Cardiac septum (tissue), 1 donor: ENCODE measurements at places on chromosomes 16 and 17. TPM values are rescaled to one million over a fixed set of nuclear protein-coding genes. Genes with fewer than 3 reads are reported as not detected.

DNA sequence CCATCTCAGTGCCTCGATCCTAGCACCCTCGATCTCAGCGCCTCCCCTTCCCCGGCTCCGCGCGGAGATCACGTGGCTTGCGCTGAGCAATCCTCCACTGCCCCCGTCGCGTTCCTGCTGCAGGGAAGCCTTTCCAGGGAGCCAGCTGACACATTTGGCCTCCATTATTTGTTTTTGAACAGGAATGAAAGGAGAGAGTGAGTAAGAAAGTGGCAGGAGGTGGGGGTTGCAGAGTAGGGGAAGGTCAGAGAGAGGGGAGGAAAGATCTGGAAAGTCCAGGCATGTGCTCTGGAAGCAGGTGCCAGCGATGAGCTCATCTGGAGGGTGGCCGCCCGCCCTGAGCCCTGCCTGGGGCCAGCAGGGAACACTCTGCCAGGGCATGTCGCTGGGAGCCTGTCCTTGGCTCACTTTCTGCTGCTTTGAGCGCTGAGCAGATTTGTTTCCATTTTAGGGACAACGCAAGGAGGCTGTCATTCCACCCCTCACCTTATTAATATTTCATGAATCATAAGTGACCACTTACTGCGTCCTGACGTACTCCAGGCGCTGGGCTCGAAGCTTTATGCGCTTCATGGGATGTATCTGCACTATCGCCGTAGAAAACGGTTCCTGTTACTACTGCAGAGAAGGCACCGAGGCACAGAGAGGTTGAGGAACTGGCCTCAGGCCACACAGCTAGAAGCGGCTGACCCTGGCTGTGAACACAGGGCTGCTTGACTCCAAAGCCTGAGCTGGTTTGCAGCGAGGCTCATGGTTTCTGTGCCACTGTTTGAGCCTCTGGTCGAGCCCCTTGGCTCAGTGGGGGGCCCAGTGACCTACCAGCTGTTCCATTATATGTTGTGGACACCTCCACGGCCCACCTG is 283.1 kb downstream of the SEC14L1 start:
- peak; percentile 90 for DNase-seq

DNA sequence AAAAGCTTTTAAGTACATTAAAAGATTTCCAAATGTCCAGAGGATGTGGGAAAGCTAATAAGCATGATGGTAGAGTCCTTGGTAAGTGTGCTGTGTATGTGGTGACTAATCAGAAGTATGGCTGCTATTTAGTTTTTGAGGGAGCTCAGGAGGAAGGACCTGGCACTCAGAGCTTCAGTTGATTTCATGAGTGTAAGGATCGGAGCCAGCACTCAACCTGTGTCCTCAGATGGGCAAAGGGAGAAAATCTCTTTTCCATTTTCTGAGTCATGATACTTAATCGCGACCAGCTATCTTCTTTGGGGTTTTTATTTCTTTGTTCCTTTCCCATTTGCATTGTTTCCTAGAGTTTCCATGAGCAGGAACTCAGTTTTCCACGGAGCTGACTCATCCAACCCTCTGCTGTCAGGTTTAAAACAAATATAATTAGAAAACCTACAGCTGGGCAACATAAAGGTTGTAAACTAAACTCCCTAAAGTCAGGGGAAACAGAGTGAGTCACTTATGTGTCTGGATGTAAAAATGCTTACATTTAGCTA is 125.4 kb downstream of the MAP2K6 start:
- DNase-seq: no peak

DNA sequence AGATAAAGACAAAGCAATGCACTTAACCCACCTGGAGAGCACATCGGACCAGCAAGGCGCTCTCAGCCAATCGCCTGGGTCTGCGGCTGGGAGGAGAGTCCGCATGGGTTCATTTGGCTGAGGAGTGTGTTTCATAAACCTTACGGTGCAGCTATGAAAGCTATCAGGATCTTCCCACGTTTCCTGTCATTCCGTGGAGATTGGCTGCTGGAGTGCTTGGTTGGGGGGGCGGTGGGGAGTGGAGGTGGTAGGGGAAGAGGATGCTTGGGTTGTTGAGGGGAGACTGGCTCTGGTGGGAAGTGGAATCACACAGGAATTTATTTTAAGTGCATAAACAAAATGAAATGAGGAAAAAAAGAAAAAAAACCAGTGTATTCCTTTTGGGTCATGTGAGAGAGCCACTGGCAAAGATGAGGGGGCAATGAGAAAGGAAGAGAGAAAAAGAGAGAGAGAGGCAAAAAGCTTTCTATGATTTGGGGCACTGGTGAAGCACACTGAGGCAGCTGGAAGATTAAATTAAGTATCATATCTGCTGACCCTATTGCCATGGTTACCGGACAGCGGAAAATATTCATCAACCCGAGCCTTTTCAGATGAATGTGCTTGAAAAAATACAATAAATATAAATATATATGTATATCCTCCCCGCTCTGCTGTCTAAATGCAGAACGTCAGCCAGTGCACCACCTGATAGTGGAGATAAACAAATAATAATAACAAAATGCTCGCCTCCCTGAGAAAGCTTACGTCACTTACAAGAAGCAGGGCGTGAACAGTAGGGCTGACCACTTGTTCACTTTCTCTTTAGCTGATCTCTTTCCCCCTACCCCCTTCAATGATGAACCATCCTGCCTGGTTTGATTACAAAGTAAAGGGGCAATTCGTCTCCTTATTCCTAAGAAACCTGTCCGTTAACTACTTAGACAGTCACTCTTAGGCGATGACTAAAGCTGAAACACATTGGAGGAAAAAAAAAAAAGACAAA is 457.0 kb upstream of the ZFHX3 start:
- DNase-seq: no peak

DNA sequence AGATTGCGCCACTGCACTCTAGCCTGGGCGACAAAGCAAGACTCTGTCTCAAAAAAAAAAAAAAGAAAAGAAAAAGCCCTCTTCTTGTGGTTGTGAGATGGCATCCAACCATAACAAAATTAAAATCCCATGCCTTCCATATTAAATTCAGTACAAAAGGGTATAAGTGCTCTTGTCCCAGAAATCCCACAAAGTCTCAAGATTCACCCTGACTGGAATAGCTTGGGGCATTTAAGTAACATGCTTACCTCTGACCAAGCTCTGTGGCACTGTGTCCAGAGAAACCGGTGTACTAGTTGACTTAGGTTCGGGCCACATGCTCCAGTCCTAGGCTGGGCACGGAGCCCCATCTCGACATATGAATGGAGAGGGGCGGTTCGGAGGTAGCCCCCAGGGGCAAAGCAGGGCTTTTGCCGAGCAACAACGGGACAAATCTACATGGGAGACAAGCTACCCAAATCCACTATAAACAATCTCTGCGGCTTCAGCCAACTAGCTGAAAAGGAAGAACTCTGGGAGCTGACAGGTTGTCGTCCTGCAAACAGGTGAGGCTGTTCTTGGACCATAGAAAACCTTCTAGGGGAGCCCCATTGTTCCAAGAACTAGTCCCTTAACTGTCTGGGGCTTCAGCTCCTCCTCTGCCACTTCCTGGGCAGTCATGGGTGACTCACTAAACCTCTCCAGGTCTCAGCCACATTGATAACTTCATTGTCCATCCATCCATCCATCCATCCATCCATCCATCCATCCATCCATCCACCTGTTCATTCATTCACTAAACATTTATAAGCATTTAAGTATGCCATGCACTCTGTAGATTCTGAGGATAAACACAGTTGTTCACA is 10.3 kb upstream of the IL4R start:
- DNase-seq: no peak

- no peak for DNase-seq
Observed at GRCh38 chr17:56956992-56957391, 3.9 kb downstream of the COIL start.

DNA sequence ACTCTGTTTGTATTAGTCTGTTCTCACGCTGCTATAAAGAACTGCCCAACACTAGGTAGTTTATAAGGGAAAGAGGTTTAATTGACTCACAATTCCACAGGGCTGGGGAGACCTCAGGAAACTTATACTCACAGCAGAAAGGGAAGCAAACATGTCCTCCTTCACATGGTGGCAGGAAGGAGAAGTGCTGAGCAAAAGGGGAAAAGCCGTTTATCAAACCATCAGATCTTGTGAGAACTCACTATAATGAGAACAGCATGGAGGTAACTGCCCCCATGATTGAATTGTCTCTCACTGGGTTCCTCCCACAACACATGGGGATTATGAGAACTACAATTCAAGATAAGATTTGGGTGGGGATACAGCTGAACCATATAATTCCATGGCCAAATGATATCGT is 30.9 kb downstream of the ABCC1 start:
- no peak for DNase-seq

- DNase-seq: no peak
Observed at GRCh38 chr16:73062743-73063733, 15.1 kb upstream of the ZFHX3 start.

- DNase-seq: peak; percentile 57
Observed at GRCh38 chr16:24971718-24972117, 43.5 kb downstream of the ARHGAP17 start.

DNA sequence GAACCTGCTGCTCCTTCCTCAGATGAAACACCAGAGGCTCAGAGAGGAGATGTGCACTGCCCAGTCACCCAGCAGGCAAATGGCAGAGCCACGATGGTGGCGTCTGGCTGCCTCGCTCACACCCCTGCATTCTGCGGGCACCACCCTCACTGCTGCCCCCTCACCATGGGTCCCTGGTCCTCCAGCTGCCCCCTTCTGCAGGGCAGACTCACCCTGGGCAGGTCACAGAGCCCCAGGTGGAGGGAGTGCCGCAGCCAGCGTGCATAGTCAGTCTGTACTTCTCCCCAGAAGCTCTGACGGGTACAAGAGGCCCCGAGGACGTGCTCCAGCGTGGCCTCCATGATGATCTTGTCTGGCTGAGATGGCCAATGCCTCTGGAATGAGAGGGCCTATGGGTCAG is 52.9 kb downstream of the RMI2 start:
- peak; percentile 64 for DNase-seq

The KRT27 gene
- not detected for total RNA-seq

The PRKCB gene
- total RNA-seq: 2.3 TPM

The TBC1D3C gene
- not detected for total RNA-seq

The CDK3 gene
- total RNA-seq: 2.7 TPM

The APPBP2 gene
- 19.9 TPM for total RNA-seq
